ENCODE measurements at places on chromosomes 16 and 17. TPM values are rescaled to one million over a fixed set of nuclear protein-coding genes. Genes with fewer than 3 reads are reported as not detected.

KRTAP1-1 gene
- total RNA-seq, result not detected

TBC1D3G gene
- total RNA-seq, result not detected

FUS gene
- 35.3 TPM for total RNA-seq

UNC13D gene
- total RNA-seq, result 0.82 TPM

TUBB3 gene
- total RNA-seq, result 447 TPM
